ENCODE measurements at places on chromosomes 3 and 15.
A peak's percentile ranks its signal among the peaks of the same experiment; 100 is the strongest.

- DNase-seq: no peak
Measured at GRCh38 chr3:113560271-113560670, 27.9 kb downstream of the SIDT1 start.

GRCh38 chr15:100353449-100353848 is 11.7 kb upstream of the ADAMTS17 start:
- no peak for DNase-seq

DNA sequence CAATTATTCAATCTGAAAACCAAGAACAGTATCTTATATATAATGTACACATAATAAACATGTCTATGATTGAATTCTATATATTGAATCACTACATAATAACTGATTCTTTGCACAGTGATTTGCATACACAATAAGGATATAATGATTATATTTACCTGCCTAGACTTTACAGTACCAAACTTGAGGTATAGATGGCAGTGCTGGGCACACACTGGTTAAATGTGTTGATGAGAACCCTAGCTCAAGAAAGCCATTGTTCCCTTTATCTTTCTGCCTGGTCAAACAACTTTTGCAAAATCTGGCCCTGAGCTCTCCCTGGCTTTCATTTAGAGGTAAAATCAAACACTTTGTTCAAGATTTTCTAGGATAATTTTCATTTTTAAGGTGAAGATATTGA is 697.7 kb downstream of the TUSC7 start:
- peak; percentile 3 for DNase-seq

- no peak for DNase-seq
Measured at GRCh38 chr3:150249779-150250470, 158.2 kb upstream of the TSC22D2 start.

GRCh38 chr15:53454843-53455721 is 304.4 kb downstream of the WDR72 start:
- DNase-seq: no peak

GRCh38 chr15:77742570-77742969 is 109.9 kb upstream of the LINGO1 start:
- no peak for DNase-seq

- no peak for DNase-seq
Measured at GRCh38 chr3:162865466-162865865, 1368.9 kb downstream of the OTOL1 start.

All from EH (cell line).